ENCODE measurements at places on chromosomes 1 and 21.

DNA sequence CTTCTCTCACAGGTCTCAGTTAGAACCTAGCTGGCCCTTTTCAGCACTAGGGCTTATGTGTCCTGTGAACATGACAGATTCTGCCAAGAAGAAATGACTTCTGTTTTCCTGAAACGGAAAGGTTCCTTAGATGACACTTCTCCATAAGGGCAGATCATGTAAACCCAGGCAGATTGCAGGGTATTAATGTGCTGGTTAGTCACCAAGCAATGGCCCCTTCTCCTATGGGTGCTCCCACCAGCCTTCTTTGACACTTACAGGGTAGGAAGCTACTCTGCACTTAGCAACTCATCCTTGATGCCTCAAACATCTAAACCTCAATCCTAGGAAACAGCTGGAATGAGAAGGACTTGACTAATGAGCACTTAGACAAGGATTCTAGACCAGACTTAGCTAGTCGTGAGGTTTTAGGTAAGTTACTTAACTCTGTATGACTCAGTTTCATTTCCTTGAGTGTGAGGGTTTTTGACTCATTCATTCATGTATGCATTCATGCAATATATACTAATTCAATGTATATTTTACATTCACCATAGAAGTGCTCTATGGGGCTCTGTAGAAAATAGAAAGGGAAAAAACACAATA, 74.1 kb upstream of the PLXNA2 start:
- no peak for DNase-seq

- DNase-seq, result peak; percentile 4
Observed at GRCh38 chr21:45999581-46000181, 18.1 kb downstream of the COL6A1 start.

- DNase-seq, result no peak
Observed at GRCh38 chr1:184627007-184627341, 127.7 kb downstream of the EDEM3 start.

- DNase-seq, result no peak
Observed at GRCh38 chr1:13687151-13687715, 12.8 kb upstream of the PRDM2 start.

- DNase-seq, result no peak
Observed at GRCh38 chr21:15222707-15223106, 157.9 kb upstream of the NRIP1 start.

GRCh38 chr21:39319251-39319756, 5.9 kb upstream of the BRWD1 start:
- DNase-seq, result no peak

DNA sequence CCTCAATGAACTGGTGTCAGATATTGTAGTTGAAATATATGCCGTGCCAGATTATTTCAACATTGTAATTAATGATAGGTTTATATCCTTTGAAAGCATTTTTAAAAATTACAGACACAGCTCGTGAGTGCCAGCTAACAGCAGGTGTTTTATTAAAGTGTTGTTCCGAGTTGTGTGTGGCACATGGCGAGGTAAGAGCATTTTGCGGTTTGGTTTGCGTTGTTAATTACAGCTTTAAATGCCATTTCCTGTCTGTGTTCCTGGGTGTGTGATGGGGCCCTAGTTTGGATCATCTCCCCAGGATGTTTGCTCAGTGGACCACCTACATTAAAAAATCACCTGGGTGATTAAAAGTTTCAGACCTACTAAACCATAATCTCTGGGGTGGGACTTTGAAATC, 97.4 kb downstream of the PRDM2 start:
- DNase-seq, result no peak

Data from activated CD4-positive, alpha-beta memory T cell treated with anti-CD3 and anti-CD28 coated beads for 36 hours (primary cell).